Upper lobe of left lung (tissue), 6 donors: ENCODE measurements at places on chromosomes 11 and 22.

- no peak for DNase-seq
Observed at GRCh38 chr11:77038825-77039326, 4.7 kb downstream of the B3GNT6 start.

DNA sequence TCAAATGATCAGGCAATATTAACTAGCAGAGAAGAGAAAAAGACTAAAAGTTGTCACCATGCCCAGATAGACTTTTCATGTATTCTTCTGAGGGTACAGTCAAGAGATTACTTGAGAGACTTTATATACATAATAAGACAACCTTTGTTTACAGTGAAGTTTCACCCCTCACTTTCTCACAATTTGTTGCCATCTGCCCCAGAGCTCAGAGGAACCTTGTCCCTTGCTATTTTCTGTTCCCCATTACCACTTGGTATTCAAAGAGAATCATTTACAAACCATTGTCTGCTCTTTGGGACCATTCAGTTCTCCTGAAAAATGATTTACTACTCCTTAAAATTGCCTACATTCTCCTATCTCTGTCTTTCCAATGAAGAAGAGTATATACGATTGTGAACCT, 544.6 kb downstream of the CNTN5 start:
- DNase-seq = no peak

DNA sequence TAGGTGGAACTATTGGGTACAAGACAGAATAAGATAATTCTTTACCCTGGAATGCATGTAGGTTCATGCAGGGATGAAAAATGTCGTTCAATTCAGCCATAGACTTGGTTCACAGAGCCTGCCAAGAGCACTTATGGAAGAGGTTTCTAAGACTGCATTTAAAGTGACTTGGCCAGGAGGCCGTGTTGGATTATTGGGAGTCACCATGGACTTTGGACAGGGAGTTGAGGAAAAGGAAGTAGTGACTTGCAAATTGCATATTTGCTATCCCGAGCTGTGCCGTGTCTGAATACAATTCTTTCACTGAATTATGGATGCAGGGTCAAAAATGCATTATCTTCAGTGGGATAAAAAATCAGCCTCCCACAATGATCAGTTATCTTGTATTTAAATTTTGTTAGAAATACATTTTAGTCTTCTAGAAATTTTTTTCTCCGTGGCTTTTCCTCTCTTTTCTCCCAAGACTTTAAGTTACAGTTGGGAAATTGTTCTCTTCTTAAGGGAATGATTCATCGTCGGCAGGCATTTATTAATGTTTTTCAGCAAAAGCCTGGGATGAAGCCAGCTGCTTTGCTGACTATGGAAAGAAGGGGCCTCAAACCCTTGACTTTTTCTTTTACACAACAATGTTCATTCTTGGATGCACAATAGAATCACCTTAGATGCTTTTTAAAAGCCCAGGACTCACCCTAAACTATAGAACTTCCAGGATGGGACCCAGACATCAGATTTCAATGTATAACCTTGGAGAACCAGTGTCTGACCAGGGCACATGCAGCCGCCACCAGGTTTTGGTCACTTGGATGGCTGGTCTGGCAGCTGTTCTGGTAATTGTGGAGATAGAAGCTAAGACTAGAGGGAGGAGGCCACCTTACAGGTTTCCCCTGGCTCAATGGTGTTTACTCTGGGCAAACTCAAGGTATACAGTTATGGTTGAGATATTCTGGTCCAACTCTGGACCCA, 70.8 kb downstream of the FAT3 start:
- no peak for DNase-seq

DNA sequence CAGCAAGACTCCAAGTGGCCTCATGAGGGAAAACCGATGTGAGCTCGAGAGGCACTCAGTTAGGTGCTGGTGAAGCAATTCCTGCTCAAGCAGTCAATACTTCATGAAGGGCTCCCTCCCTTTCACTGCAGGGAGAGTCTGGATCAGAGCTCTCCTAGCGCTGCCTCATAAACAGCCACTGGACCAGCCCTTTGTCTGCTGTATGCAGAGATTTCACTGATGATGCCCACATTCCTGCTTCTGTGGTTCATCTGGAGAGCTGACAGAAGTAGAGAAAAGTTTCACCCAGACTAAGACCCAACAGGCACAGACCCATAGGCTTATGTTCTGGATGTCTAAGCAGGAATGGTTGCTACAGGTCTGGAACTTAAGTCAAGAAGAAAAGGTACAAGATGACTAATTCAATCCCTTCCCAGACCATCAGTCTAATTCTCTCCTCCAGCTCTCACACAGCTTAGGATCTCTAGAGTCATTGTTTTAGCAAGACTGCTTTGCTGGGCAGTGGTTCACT, 4.0 kb downstream of the UCP2 start:
- peak; percentile 41 for DNase-seq

DNA sequence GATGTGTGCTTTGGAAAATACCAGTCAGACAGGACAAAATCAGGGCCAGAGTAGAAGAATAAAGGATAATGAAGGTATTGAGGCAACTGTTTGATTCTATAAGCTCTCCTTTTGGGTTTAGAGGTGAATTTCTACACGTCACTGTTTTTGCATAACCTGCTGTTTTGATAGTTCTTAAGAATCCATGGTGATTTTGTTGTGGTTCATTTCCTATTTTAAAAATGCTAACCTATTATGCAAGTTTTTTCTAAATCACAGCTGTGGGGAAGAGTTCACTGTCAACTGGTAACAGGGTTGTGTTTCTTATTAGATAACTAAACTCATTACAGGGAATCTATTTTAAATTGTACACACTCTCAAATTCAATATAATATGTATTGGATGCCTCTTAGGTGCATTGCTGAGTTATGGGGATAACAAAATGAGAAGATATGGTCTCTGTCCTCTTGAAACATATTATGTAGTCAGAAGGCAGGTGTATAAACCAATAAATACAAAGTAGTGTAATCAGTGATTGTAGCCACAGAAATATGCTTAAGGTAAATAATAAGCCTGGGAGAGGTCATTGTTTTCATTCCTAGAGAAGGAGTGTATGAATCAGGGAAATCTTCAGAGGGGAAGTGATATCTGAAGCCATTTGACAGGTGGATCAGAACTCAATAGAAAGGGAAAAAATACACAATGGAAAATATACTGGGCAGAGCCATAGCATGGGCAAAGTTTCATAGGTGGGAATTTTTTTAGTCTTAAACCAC, 192.5 kb downstream of the FAT3 start:
- DNase-seq = no peak

DNA sequence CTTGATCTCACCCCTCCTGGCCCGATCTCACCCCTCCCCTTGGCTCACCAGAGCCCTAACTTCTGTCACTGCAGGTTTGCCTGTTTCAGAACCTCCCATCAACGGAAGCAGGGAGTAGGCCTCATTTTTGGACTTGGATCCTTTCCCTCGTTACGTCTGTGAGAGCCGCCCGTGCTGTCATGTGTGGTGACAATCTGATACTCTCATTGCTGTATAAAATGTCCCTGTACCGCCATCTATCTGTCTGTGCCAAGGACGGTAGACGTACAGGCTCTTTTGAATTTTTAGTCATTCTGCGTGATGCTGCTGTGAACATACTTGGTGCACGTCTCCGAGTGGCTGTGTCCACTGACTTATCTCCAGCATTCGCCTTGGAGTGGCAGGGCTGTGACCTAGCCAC, 1163.1 kb downstream of the BRD1 start:
- DNase-seq = no peak

DNA sequence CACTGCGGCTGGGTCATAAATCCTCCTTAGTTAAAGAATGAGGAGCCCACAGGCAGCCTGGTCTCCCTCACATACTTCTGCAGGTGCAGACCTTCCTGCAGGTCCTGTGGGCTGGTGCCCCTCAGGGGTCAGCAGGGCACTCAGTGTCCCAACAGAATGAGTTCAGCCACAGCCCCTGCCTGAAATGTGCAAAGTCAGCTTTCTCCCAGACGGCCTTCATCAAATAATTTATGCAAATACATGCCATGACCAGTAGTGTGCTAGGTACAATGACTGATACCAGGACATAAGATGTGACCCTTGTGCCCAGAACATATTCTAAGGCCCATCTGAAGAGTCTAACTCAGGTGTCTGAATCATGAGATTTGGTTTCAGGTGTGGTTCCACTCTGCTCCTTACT, 703.4 kb downstream of the TBC1D22A start:
- DNase-seq = no peak

DNA sequence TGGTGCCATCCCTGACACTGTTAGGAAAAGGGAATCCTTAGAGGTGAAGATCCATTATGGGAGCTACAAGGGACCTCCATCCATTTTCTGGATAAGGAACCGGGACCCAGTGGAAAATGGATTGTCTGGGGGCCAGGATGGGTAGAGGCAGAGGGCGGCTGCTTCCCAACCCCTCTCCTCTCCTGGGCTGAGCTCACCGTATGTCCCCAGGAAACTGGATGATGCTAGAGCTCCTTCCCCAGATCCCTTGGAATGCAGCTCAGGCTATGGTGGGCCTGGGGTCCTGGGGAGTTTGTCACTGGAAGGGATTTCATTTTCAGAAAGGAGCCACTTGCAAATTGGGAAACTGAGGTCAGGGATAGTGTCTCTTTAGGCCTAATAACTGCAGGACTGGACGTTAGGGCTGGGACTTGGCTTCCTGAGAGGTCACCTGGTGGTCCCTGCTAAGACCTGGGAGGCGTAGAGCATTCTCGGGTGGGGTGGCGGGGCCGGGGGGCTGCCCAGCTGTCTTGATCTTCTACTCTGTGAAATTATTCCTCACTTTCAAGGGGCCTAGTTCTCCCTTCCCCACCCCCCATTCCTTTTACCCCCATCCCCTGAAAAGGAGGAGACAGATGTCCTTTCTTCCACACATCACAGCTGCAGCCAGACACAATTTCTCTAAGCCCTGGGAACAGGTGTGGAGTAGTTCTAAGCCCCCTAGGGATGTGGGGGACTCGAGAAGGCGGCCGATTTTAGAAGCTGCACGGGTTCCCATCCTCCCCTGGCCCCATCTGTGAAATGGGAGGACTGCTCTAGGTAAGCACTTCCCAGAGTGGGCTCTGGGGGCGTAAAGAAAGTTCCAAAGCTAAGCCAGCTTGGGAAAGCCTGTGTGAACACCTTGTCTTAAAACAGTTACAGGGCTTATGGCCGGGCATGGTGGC, 99.8 kb downstream of the PKNOX2 start:
- DNase-seq = no peak

DNA sequence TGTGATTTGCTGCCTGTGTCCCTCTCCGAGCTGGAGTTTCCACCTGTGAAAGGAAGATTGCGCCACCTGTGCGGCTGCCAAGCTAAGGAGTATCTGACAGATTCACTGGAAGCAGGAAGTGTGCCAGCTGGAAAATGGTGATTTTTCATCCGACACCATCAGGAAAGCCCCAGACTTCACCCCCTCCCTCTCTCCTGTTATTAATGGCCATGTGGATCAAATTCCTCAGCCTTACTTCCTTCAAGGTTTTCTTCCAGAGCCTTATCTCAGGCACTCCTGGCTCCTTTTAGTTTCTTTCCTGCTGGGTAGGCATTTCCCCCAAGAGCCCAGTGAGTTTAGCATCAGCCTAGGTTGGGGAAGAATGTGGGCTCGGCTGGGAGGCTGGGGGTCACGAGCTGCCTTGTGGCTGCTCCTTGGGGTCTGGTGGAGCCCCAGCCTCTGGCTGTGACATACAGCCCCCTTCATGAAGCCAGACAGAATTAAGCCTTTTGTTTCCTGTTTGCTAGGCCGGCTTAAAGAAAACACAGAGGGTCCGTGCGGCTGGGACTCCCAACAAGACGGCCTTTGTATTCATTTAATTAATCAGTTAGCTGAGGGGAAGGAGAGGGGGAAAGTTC, 37.1 kb downstream of the PKNOX2 start:
- no peak for DNase-seq

DNA sequence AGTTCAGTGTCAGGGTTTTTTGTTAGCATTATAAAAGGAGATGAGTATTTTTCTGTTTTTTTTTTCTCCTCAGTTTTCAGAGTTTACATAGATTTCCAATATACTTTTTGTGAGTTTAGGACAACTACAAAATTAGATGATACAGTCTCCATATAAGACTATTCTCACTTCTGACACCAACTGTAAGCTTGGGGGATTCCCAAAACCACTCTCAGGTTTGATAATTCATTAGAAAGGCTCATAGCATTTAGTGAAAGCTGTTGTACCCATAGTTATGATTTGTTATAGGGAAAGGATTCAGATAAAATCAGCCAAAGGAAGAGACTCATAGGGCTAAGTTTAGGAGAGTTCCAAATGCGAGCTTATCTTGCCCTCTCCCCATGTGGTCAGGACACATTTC, 24.1 kb downstream of the CUL5 start:
- no peak for DNase-seq

GRCh38 chr11:34028425-34028824, 23.1 kb upstream of the CAPRIN1 start:
- DNase-seq = no peak

DNA sequence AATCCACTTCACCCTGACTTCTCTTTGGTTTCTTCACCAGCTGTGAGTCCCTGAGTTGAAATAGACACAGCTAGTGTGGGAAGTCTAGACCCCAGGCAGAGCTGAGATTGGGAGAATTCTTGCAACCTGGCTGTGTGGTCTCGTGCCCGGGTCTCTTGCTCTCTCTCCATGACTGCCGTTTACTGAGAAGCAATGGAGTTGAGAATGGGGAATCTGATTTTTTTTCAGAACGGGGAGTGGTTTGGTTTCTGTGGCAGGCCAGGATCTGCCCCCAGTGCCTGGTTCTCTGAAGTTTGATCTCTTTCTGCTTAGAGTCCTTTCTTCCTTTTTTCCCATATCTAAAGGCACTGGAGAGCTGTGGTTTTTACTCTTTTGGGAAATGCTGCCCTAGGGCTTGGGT, 1.5 kb downstream of the SIDT2 start:
- DNase-seq = no peak

- no peak for DNase-seq
Observed at GRCh38 chr11:110305169-110306018, 9.0 kb upstream of the RDX start.

DNA sequence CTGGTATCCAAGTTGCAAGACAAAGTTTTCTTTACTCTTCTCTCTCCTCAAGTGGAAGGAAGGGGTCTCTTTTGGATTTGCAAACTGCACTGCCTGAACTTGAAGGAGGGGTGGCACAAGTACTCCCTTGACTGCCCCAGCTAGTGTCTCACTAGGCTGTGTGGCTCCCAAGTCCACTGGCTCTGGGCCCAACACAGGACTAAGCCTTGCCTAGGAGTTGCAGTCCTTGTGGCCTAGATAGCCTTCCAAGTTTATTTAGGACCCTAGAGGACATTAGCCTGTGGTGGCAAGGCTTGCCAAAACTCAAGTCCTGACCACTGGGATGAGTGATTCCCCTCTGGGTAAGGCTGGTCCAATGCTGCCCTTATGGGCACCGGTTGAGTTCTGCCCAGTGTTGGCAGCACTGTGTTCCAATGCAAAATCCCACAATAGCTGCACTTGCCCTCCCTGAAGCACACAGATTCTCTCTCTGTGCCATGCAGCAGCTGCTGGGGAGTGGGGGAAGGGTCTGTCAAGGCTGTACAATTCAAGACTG, 10.2 kb upstream of the WEE1 start:
- no peak for DNase-seq
